NCI-H82 (cell line): ENCODE measurements at places on chromosomes 4 and X.

- peak; percentile 48 for DNase-seq
Observed at GRCh38 chrX:149682956-149683947, 28.6 kb upstream of the MAGEA11 start.

GRCh38 chrX:116427978-116428377, 8.4 kb upstream of the SLC6A14 start:
- no peak for DNase-seq

GRCh38 chr4:39975488-39976089, 2.1 kb downstream of the PDS5A start:
- no peak for DNase-seq

- no peak for DNase-seq
Observed at GRCh38 chr4:107577743-107578142, 142.3 kb downstream of the PAPSS1 start.

- no peak for DNase-seq
Observed at GRCh38 chr4:113674733-113675132, 86.8 kb downstream of the CAMK2D start.

- DNase-seq, result no peak
Observed at GRCh38 chr4:42515156-42515884, 118.0 kb downstream of the SHISA3 start.
